ENCODE measurements at places on chromosomes 2 and 18. TPM values are rescaled to one million over a fixed set of nuclear protein-coding genes. Genes with fewer than 3 reads are reported as not detected.

Gene SH3BP4
- polyA plus RNA-seq = 20.0 TPM

Gene MRPS5
- 118 TPM for polyA plus RNA-seq

Gene SNORC
- 3.3 TPM for polyA plus RNA-seq

Gene SESTD1
- 9.8 TPM for polyA plus RNA-seq

Gene SERPINB11
- polyA plus RNA-seq = not detected

Gene HADHB
- 232 TPM for polyA plus RNA-seq

Gene MOGAT1
- polyA plus RNA-seq = not detected

Gene OTOS
- 1.5 TPM for polyA plus RNA-seq

Gene CD8B
- polyA plus RNA-seq = not detected

Gene NEB
- polyA plus RNA-seq = 1.6 TPM

Gene VIT
- polyA plus RNA-seq = 0.15 TPM

Gene IL1B
- 0.56 TPM for polyA plus RNA-seq

Gene DNER
- 21.9 TPM for polyA plus RNA-seq

Gene PMAIP1
- 0.71 TPM for polyA plus RNA-seq

Gene RFTN2
- 1.4 TPM for polyA plus RNA-seq

Gene CCDC102B
- 3.6 TPM for polyA plus RNA-seq
